ENCODE measurements at places on chromosomes 12 and 14. TPM values are rescaled to one million over a fixed set of nuclear protein-coding genes. Genes with fewer than 3 reads are reported as not detected.

The ACYP1 gene
- not detected for total RNA-seq

The C3AR1 gene
- not detected for total RNA-seq

The CLEC7A gene
- not detected for total RNA-seq

The RILPL2 gene
- 3.6 TPM for total RNA-seq

The PZP gene
- not detected for total RNA-seq

The ACSM4 gene
- not detected for total RNA-seq
